ENCODE measurements at places on chromosomes 13 and 19.

DNA sequence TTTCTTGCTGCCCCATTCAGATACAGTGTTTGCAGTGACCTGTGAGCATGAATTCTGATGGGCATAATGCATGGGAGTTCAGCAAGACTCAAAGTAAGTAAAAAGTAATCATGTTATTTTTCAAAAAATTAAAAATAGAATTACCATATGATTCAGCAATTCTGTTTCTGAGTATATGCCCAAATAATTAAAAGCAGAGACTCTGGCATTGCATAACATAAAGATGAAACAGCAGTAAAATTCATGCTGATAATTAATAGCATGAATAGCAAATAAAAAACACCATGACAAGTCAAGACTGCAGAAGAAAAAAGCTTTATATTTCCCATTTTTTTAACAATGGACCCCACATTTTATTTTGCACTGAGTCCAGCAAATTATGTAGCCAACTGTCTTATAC, 21.3 kb downstream of the RNF6 start:
- no peak for DNase-seq

DNA sequence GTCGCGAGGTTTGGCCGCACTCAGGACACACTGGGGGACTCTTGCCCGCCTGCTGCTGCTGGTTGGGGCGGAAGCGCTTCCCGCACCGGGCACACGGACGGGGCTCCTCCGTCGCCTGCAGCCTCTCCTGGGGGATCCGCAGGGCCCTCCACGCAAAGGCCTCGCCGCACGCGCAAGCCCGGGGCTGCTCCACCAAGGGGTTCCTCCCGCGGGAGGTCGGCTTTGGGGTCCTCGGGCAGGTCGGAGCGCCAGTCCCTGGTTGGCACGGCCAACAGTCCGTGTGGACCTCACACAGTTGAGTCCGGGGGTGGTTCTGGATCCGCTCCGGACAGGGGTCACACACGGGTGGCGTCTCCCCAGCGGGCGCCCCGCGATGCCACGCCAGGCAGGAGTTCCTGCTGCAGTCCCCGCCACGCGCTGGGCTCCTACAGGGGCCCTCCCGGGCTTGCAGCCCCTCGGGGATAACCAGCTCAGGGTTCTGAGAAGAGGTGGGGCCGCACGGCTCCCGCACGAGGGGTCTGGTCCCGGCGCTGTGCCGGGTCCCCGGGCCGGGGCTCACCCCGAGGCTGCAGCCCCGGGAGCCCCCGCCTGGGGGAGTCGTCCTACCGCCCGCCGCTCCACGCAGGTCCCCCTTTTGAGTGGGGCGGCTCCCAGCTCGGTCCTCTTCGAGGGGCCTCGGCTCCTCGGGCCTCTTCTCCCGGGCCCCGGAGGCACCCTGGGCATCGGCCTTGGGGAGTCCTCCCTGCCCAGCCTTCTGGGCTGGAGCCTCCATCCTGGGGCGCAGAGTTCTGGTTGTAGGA, 6.2 kb upstream of the ZNF497 start:
- no peak for DNase-seq

GRCh38 chr13:74870865-74871264, 611.1 kb downstream of the TBC1D4 start:
- DNase-seq, result peak; percentile 13

GRCh38 chr19:3370214-3370720, 3.9 kb downstream of the NFIC start:
- no peak for DNase-seq
